ENCODE measurements at places on chromosomes 11 and 22. TPM values are rescaled to one million over a fixed set of nuclear protein-coding genes. Genes with fewer than 3 reads are reported as not detected.

The HEPHL1 gene
- total RNA-seq: not detected

The TPST2 gene
- 13.8 TPM for total RNA-seq

The MAPK11 gene
- 5.5 TPM for total RNA-seq

The TUBA8 gene
- total RNA-seq: 0.06 TPM

The MMP12 gene
- total RNA-seq: 1.5 TPM

The BIK gene
- total RNA-seq: not detected

The PGA3 gene
- not detected for total RNA-seq

The ELF5 gene
- not detected for total RNA-seq

The ELMOD1 gene
- 3.3 TPM for total RNA-seq

The ASPHD2 gene
- total RNA-seq: 1.8 TPM

The CDC42BPG gene
- not detected for total RNA-seq

The LIF gene
- total RNA-seq: 3.9 TPM

The A4GALT gene
- total RNA-seq: 2.2 TPM

The PGR gene
- 1.1 TPM for total RNA-seq

The RTN4RL2 gene
- 0.64 TPM for total RNA-seq

The PKNOX2 gene
- total RNA-seq: 0.10 TPM

The TEX12 gene
- total RNA-seq: 0.35 TPM

The NAV2 gene
- total RNA-seq: 0.76 TPM

The MIOX gene
- total RNA-seq: not detected

The MS4A7 gene
- not detected for total RNA-seq

The POU2AF2 gene
- total RNA-seq: not detected

The MB gene
- total RNA-seq: not detected

The PDE3B gene
- total RNA-seq: 6.2 TPM

The CD248 gene
- total RNA-seq: not detected

The ARVCF gene
- 1.8 TPM for total RNA-seq

The PRCP gene
- total RNA-seq: 91.7 TPM

The POLA2 gene
- 33.0 TPM for total RNA-seq

The ALG8 gene
- total RNA-seq: 106 TPM

The CCDC81 gene
- not detected for total RNA-seq
